ENCODE measurements at places on chromosomes 13 and 19.
A peak's percentile ranks its signal among the peaks of the same experiment; 100 is the strongest.

DNA sequence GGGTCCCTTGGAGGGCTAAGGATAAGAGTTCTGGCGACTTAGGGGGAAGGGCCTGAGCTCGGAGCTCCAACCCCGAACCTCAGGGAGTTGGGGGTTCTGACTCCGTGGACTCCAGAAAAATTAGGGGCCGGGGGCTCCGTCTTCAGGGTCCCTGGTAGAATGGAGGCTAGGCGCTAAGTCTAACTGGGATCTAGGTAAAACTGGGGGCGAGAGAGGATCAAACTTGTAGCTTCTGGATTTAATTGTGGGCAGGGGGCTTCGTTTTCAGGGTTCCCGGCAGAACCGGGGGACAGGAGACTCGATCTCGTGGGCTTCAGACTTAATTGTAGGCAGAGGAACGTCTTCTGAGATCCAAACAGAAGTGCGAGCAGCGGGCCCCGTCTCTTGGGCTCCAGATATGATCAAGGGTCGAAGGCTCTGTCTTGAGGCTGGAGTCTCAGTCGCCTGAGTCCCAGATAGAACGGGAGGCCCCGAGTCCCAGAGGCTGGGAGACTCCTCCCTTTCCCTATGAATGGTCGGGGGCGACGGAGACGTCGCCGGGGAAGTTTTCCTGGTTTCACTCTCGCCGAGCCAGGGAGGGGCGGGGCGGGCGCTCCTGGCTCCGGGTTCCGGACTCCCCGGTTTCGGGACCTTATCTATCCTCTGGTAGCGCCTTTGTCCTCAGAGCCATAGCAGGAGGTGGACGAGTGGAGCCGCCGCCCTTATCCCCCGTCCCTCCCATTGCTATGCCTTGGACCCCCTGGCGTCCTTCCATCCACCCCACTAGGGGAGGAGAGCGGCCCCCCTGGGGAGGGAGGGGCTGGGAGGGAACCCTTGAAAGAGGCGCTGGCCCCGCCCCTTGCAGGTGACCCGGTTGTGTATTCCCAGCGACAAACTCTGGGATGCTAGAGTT is 1.3 kb downstream of the NECTIN2 start:
- DNase-seq, result no peak

- DNase-seq, result no peak
These were observed 327.8 kb downstream of the ATP8A2 start for GRCh38 chr13:25699600-25699999.

- no peak for DNase-seq
These were observed 133.9 kb downstream of the PTPRS start for GRCh38 chr19:5206751-5207075.

- DNase-seq, result peak; percentile 17
These were observed 50.6 kb upstream of the UQCRFS1 start for GRCh38 chr19:29263305-29264135.

GRCh38 chr19:33110137-33110910 is 21.6 kb upstream of the WDR88 start:
- no peak for DNase-seq

- DNase-seq, result no peak
These were observed 86.2 kb upstream of the HTR2A start for GRCh38 chr13:46982856-46983582.

DNA sequence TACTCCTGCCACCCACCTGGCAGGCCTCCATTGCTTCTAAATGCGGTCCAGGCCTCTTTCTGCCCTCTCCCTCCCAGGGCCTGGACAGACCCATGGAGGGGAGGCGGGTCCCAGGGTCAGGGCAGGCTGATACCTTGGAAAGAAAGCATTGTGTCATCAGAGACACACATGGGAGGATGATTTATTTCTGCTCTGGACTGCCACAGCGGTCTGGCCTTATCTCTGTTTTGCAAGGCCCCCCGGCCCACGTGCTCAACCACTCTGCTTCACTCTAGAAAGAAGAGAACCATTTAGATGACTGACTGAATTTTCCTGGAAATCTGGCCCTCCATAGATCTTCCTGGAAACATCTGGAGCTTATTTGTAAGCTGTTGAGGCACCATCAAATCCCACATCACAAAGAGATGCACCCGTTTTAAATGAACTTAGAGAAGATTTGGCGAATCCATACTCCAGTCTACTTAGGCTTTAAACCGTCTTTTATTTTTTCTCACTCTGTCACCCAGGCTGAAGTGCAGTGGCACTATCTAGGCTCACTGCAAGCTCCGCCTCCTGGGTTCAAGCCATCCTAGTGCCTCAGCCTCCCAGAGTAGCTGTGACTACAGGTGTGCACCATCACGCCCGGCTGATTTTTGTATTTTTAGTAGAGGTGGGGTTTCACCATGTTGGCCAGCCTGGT is 48.3 kb upstream of the URI1 start:
- no peak for DNase-seq

GRCh38 chr19:4748589-4748988 is 24.9 kb upstream of the DPP9 start:
- DNase-seq, result no peak

- no peak for DNase-seq
These were observed 320.2 kb downstream of the TBC1D4 start for GRCh38 chr13:75161804-75162203.

- no peak for DNase-seq
These were observed 17.1 kb downstream of the NUMBL start for GRCh38 chr19:40673397-40673796.

DNA sequence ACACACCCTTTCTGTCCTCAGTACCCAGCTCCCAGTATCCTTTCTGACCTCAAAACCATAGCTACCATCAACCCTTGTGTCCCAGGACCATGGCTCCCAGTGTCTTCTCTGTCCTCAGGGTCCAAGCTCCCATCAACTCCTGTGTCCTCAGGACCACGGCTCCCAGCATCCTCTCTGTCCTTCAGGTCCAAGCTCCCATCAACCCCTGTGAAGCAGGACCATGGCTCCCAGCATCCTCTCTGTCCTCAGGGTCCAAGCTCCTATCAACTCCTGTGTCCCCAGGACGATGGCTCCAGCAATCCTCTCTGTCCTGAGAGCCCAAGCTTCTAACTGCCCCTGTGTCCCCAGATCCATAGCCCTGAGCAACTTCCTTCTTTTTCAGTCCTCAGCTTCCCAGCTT is 1.7 kb upstream of the CADM4 start:
- DNase-seq, result no peak

DNA sequence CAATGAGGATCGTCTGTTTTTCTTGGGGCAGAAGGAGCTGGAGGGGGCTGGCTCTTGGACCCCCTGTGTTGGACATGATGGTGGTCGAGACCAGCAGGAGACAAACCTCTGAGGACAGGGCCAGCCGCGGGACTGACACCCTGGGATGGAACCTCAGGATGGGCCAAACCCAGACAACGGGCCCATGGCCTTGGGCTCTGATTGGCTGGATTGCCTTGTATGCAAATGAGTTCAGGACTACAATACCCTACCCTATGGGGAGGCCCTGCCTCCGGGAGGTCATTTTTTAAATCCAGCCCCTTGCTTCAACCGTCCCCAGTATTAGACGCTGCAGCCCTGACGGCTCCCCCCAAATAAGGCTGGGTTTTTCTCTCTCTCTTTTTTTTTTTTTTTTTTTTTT is 22.0 kb downstream of the SLC5A5 start:
- DNase-seq, result no peak

DNA sequence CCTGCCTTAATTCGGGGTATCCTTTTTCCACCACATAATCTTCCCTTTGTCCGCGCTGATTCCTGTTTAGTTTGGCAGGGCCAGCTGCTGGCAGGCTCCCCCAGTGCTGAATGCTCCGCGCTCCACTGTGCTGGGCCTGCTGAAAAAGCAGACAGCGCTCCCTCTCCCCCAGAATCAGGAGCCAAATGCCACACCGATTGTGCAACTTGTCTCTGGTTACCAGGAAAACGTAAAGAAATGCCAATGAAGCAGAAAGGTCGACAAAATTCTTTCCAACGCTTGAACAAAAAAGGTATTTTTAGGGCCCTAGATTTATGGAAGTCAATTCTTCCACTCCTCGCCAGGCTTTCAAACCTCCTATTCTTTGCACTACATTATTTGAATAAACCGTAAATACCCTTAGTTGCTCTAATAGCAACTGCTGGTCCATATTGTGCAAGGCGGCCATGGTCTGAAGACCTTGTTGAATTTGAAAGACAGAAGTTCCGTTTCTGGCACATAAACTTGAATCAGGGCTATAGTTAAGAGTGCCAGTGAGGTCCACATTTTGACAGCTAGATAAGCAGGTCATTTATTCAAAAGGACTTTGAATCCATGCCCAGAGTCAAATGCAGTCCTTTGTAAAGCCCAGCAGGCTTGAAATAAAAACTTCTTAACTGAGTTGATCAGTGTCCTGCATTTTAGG is 206.7 kb upstream of the RFC3 start:
- no peak for DNase-seq

GRCh38 chr19:18663940-18664530 is 19.4 kb upstream of the CRTC1 start:
- no peak for DNase-seq

DNA sequence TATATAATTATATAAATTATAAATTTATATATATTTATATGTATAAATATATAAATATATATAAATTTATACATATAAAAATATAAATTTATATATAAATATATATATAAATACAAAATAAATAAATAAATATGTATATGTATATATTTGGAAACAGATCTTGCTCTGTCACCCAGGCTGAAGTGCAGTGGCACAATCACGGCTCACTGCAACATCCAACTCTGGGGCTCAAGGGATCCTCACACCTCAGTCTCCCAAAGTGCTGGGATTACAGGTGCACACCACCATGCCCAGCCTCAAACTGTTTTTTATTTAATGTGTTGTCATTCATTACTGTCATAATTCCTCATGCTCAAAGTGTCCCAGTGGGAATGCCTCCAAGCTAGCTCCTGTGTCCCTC is 25.2 kb upstream of the PDCD5 start:
- no peak for DNase-seq

DNA sequence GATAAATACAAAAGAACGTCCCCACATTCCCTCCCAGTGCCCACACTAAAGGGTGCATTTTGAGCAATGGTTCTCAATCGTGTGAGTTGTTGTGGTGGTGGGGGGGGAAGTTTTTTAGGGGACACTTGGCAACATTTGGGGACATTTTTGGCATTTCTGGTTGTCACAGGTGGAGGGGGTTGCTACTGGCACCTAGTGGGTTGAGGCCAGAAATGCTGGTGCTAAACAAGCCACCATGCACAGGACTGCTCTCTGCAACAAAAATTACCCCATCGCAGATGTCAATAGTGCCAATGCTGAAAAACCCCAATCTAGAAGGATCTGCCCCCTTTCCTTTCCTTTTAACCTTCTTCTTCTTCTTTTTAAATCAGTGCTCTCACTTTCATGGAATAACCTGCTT is 453.3 kb downstream of the TSHZ3 start:
- no peak for DNase-seq

DNA sequence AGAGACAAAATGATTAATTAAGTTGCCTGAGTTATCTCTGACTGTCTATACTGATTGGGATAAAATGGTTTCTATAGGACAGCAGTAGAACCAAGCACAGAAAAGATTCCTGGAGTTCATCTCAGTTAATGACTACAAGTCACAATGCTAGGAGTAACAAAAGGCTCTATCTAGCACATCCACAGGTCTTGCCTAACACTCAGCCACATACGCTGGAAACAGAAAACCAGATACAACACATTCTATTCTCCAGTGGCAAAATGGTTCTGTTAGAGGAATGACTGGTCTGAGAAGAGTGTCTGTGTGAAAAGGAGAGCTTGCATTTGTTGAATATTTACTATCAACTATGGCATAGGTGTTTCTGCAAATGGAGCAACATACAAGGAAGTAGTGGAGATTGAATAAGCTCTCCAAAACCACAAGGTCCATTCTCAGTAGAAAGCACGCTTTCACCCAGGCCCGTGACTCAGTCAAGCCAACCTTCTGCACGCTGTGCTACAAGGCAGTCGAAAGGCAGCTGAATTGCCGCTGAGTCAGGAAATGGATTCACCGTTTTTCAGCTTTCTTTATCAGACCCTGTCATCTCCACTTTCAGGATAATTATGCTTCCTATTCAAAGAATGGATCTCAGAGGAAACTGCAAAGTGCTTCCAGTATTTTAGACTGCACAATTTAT is 761.5 kb downstream of the EFNB2 start:
- DNase-seq, result no peak

DNA sequence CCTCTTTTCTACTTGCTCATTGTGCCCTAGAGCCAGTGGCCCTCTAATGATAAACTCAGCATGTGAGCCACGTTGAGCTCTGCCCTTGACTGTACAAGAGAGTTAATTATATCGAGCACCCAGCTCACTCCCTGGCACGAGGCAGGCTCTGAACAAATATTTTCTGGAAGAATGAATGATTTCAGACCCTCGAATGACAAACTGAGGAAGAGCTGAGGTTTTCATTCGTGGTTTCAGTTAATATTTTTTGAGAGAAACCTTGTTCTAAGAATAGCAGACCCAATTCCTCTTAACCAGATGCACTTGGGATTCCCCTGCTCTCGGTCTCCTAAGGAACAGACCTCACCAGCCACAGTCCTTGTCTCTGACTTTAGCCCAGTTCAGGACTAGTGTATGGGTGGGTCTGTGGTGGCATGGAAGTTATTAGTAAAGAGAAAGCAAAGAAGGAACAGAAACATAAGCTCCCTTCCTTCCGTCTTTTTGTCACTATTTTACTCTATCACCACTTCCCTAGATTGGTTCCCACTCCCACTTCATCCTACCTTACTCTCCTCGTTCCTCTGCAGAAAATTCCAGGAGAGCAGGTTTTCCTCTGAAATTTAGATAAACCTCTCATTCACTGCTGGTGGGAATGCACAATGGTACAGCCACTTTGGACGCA is 22.1 kb upstream of the WDFY2 start:
- DNase-seq, result no peak

GRCh38 chr19:19670070-19670551 is 1.5 kb downstream of the ZNF101 start:
- DNase-seq, result no peak

GRCh38 chr13:93226623-93227279 is at the start of gene GPC6:
TSS of gene GPC6 (plus strand) at chr13:93226807.
- DNase-seq, result no peak

- DNase-seq, result no peak
These were observed 799.7 kb downstream of the DACH1 start for GRCh38 chr13:71067165-71067815.

DNA sequence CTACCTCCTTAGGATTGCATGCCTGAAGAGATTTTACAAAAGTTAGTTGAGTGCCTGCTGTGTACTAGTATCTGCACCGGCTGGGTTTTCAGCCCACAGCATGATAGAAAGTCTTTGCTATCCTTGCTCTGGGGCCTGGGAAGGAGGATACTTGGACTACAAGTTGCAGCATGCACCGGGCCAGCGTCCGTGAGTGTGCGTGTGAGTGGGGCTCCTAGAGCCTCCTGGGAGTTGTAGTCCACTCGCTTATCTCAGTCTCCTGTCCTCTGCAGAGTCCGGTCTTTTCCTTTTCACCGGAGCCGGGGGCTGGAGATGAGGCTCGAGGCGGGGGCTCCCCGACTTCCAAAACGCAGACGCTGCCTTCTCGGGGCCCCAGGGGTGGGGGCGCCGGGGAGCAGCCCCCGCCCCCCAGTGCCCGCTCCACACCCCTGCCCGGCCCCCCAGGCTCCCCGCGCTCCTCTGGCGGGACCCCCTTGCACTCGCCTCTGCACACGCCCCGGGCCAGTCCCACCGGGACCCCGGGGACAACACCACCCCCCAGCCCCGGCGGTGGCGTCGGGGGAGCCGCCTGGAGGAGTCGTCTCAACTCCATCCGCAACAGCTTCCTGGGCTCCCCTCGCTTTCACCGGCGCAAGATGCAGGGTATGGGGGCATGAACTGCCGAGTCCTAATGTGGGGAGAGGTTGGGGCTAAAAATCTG is 20.6 kb downstream of the BRSK1 start:
- DNase-seq, result no peak

Data from stimulated activated CD8-positive, alpha-beta memory T cell treated with anti-CD3 and anti-CD28 coated beads, Interleukin-2, amount 100 ng/mL, for 1 hour (primary cell).